ENCODE measurements at places on chromosomes 12 and 14.
A peak's percentile ranks its signal among the peaks of the same experiment; 100 is the strongest.

DNA sequence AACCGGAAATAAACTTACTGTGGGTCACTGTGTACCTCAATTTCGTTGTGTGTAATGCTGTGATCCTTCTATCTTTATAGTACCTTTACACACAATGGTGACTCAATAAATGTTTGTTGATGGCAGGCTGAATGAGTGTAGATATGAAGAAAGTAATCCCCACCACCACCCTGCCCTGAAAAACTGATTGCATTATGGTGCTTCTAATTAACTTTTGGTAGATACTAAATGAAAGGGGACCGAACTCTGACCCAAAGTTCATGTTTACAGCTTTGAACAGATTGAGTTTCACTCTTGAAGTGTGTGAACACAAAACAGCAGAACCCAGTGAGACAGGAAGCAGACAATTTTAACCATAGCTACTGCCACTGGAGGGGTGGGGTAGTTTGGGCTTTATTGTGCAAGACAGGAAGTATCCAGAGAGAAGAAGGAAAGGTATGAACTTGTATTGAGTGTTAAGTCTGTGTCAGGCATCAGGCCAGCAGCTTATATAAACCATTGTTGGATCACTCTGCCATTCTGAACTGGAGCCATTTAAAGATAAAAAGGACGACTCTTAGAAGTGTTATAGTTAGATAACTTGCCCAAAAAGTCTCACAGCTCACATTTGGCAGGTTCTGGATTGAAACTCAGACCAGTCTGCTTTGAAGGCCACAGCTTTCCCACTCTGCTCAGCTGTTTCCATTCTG lies 197.0 kb upstream of the AMIGO2 start:
- DNase-seq = no peak

GRCh38 chr14:81655423-81656314 lies 122.0 kb upstream of the SEL1L start:
- DNase-seq = no peak

GRCh38 chr12:101939856-101940265 lies 62.5 kb downstream of the DRAM1 start:
- peak; percentile 64 for DNase-seq

DNA sequence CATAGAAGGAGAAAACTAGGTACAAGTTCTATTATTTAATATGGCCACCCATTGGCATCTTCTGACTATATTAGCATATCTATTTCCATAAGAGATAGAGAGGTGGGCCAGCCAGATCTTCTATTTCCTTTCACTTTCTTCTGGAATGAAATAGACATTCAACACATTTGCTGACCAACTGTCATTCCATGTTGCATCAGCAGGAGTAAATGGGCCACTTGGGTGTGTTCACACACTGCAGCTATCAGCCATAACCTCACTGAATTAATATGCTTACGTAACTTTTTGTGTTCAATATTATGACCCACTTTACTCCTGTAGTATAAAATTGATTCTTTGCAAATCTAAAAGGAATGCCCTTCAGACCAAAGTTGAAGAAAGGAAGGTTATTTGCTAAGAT lies 106.2 kb upstream of the LGR5 start:
- DNase-seq = no peak

- no peak for DNase-seq
Observed at GRCh38 chr12:9669534-9669933, at the start of gene CLEC2D. Gene CLEC2D (plus strand): TSS chr12:9669713. CDS start chr12:9669735, 22 bp downstream.

DNA sequence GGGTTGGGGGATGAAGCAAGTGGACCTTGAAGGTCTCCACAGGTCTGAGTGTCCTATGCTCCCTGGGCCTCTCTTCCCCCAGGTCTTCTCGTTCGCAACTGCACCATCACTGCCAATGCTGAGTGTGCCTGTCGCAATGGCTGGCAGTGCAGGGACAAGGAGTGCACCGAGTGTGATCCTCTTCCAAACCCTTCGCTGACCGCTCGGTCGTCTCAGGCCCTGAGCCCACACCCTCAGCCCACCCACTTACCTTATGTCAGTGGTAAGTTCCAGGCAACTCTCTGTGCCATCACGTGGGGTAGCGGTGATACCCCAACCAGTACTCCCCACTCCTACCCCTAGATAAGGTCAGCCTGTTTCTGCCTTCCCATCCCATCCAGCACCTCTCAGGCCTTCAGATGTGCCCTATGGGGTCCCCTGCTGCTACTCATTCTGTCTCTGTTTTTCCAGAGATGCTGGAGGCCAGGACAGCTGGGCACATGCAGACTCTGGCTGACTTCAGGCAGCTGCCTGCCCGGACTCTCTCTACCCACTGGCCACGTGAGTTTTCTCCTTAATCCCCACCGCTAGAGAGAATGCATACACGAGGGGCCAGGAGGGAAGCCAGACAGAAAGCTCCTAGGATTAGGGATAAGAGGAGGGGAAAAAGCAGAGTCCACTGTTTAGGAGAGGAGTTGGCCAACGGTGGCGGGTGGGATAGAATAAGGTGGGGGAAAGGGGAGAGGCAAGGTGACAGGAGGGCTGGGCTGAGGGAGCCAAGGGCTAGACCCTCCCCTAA lies 1.6 kb upstream of the TAPBPL start:
- DNase-seq = no peak

DNA sequence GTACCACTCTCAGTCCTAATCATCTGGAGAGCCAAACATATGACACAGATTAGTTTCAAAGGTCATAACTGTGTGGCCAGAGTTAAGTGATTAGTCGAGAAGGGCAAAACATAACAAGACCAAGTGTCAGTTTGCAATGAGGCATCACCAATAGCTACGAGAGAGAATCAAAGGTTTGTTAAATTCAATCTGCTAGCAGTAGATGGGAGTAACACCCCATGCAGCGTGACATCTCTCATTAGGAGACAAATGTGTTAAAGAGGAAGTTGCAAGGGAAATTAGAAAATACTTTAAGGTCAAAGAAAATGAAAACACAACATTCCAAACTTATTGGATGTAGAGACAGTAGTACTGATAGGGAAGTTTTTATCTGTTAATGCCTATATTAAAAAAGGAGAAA lies 135.7 kb upstream of the SYT10 start:
- no peak for DNase-seq

DNA sequence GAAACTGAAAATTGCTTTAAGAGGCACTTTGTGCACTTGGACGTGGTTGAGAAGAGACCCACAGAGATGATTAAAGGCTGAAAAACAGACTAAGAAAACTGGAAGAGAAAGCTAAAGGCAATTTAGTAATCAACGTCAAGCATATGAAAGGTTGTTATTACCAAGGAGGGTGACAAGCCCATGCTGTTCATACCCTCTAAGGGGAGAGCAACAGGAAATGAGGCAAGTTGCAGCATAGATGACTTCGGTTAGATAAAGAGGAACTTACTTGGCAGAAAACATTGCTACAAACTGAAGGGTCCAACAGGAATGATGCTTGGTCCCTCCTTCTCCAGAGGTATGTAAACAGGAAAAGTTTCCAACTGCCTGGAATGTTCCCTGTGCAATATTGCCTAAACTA lies 107.8 kb downstream of the DUSP6 start:
- DNase-seq = no peak

- DNase-seq = no peak
Observed at GRCh38 chr14:99899578-99900178, 106.5 kb downstream of the EML1 start.

DNA sequence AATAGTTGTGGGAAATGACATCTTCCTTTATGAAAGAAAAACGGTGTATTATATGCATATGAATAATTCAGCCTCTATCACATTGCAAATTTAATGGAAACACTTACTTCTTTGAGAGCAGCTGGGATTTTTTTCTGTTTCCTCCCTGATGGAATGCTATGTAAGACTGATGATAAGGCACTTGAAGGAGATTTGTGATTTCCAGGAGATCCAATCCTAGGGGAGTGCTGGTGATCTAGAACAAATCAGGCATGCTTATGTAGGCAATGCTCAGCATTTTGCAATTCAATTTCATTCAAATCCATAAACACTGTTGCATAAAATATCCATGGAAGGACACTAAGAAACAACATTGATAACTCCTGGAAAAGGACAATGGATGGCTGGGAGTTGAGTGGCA lies 16.0 kb upstream of the NR2C1 start:
- DNase-seq = no peak
